Activated T-cell treated with anti-CD3 and anti-CD28 coated beads for 24 hours (primary cell): ENCODE measurements at places on chromosomes 4 and X.

GRCh38 chr4:179695175-179695574, 2252.9 kb upstream of the AGA start:
- no peak for DNase-seq

DNA sequence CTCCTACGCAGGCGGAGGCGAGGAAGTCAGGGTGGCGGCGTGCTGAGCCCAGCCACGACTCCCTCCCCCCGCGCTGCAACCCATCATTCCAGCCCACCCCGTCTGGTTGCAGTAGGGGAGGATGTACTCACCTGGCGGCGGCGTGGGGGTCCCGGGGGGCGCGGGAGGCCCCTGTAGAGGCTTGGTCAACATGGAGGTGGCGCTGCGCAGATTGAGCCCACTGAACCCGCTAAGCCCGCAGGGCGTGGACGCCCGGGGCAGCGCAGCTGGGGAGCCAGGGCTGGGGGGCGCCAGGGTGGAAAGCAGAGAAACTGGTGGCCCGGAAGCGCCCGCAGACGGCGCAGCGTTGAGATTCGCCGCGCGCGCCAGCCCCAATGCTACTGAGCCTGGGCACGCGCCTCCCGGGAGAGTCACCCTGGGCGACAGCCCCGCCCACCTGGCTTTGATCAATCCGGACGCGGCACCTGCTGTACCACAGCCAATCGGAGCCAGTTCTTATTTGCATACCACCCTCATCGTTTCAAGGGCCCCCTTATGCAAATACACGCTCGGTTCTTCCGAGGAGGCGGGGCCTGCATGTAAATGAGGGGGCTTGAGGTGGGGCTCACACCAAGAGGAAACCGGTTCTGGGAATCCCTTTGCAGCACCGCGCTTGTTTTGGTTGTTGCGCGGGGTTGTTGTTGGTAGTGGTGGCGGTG, at the start of gene PIM2:
Gene PIM2 (minus strand): TSS at position 382 of the 698 bp plus-strand sequence. CDS start 190 bp downstream, at position 192.
- DNase-seq, result peak; percentile 83

DNA sequence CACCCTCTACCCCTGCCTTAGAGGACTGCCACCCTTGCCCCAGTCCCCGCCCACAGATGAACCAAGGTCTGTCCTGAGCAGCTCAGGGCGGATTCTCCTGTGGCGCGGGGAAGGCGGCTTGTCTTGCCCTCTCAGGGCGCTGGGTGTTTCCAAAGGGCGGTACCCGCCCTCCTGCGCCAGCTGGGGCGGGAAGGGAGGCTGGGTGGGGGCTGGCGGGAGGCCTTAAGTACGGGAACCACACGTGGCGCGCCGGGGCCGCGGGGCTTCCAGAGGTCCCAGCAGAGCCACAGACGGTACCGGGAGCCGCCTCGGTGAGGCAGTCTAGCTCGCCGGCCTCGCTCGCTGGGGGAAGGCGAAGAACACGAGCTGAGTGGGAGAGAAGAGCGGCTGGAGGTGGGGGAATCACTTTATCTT, 361.1 kb downstream of the MID1IP1 start:
- peak; percentile 36 for DNase-seq

- DNase-seq, result no peak
Observed at GRCh38 chrX:105564501-105564900, 257.8 kb upstream of the NRK start.

DNA sequence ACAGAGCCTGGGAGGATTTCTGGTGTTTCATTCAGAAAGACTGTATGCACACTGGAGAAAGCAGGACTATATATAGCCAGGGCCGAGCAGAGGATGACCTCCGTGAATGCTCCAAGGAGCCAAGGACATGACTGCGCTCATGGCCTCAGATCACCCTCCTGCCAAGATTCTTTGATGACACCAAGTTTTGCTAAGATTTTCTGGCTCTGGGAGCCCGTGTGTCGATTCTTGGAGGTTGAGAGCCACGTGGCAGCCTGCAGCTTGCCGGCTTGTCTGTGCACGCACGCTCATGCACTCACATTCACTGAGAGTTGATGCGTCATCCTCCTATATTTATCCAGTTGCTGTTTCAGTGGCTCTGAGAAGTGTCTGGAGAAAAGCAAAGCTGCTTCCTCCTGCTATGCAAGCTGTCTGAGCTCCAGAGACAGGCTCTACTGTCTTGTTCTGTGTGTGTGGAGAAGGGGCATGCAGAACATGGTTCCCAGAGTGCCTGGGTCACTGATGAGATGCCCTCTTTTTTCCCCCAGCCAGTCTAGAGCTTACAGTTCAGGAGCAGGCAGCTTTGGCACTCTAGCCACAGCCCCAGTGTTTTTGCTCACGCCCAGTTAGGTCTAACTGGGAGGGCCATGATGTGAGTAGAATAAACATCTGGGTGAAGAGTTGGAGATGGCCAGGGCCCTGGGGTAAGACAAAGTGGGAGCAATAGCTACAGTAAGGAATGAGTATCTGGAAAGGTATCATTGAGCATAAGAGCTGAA, 64.9 kb upstream of the SCOC start:
- no peak for DNase-seq

- no peak for DNase-seq
Observed at GRCh38 chrX:101642093-101642492, 17.6 kb downstream of the ARMCX2 start.

DNA sequence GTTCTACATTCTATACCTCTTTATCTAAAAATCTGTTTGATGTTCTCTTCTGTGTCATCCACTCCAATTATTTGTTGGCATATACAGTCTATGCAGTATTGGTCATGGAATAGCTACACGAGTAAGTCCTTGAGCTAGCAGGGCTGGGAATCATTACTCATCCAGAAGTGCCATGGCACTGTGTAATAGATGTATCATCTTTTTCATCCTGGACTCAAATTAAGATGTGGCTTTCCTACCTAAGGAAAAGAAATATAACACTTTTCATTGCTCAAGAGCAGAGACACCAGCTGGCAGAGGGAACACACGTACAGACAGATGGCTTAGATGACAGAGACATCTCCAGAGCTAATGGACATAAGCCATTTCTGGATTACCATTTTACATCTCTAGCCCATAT, 159.8 kb downstream of the FAM13A start:
- no peak for DNase-seq
